Activated CD4-positive, alpha-beta T cell treated with anti-CD3 and anti-CD28 coated beads, Interleukin-2, Interleukin-4, amounts not matched to agents 100 ng/mL and 50 ng/mL, durations not matched to agents 16 hours and 8 hours (primary cell): ENCODE measurements at places on chromosomes 13 and 19.

DNA sequence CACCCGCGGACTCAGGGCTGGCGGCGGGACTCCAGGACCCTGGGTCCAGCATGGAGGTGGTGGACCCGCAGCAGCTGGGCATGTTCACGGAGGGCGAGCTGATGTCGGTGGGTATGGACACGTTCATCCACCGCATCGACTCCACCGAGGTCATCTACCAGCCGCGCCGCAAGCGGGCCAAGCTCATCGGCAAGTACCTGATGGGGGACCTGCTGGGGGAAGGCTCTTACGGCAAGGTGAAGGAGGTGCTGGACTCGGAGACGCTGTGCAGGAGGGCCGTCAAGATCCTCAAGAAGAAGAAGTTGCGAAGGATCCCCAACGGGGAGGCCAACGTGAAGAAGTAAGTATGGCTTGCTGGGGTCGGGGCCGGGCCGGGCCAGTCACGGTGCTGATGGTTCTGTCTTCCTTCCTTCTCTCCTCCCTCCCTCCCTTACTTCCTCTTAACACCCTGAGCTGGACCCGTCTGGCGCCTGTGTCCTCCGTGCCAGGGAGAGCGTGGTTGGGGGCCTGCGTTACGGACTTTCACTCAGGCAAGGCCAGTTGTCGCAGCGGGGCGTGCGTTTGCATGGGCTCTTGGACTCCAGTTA, 1.4 kb downstream of the STK11 start:
- peak; percentile 32 for DNase-seq

GRCh38 chr19:30226464-30227011, 145.6 kb upstream of the ZNF536 start:
- DNase-seq: no peak

DNA sequence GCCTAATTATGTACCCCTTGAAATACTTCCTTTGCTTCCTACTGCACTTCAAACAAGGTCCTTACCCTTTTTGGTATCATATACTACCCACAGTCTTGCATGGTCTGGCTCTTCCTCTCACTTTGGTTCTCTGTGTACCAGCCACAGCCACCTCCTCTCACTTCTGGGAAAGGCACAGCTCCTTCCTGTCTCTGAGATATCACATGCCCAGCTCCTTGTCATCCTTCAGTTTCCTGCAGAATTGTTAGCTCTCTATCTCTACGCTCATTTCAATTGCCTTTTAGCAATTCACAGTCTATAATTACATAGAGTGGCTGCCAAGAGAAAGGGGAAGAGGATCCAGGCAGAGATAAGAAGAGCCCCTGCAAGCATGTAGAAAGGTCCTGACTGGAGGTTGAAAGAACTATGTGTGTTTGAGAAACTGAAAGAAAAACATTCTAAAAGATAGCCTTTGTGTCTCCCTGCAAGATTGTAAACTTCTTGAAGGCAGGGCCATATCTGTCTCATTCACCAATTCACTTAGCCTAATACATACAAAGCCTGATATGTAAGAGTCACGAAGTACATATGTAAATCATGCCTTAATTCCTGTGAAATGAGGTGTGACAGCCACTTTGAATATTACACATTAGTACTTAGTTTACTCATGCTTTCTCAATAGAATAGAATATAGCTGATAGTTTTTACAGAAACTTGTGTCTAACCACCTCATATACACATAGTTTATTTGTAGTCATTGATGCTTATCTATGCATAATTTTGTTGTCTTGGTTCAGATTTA, 933.1 kb downstream of the DIAPH3 start:
- no peak for DNase-seq

GRCh38 chr13:61988810-61989209, 573.2 kb upstream of the PCDH20 start:
- no peak for DNase-seq

GRCh38 chr13:49254007-49254406, 6.3 kb downstream of the CDADC1 start:
- DNase-seq: no peak

DNA sequence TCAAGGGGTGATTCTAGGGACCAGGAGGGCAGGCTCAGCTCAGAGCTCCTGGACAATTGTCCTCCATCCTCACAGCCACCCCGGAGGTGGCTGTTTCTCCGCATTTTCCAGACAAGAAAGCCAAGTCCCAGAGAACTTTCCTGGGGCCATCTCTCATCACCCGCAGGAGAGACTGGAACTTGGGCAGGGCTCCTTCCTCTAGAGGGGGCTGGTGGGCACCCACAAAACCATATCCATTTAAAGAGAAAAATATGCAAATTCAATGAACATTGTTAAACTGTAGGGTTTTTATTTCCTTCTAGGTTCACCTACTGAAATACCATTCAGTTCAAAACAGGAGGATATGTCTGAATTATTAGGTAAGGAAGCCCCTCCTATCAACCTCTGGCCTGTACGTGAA, 16.6 kb downstream of the SPACA7 start:
- no peak for DNase-seq

GRCh38 chr13:41931337-41931736, 29.6 kb downstream of the VWA8 start:
- no peak for DNase-seq

GRCh38 chr19:55901369-55902079, 30.6 kb downstream of the NLRP13 start:
- no peak for DNase-seq

- DNase-seq: no peak
Measured at GRCh38 chr13:45108716-45109101, 11.6 kb upstream of the GTF2F2 start.

DNA sequence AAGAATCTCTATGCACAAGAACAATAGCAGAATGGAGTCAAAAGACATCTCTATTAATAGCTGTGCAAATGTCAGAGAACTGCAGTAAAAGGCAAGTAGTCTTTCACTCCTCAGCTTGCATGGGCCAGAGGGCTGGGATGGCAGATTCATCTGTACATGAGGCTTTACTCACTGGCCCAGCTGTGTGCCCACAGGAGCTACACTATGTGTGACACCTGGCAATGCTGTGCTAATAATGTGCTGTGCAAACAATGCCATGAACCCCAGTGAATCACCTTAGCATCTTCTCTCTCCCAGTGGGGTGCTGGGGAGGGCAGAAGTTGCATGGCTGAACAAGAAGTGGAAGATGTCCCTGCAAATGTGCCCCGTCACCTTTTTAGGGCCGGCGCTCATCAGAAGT, 73.1 kb downstream of the KL start:
- DNase-seq: no peak

DNA sequence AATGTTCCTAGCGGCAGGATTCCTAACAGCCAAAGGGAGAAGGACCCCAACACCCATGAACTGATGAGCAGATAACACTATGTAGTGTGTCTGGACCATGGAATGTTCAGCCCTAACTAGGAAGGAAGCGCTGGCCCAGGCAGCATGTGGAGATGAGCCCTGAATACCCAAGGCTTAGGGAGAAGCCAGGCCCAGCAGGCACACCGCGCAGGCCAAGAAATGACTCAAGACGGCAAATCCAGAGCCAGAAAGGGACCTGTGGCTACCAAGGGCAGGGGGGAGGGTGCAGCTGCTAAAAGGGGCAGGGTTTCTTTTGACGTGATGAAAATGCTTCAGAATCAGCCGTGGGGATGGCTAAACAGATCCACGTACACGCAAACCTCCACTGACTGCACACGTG, 20.7 kb upstream of the TINCR start:
- no peak for DNase-seq

DNA sequence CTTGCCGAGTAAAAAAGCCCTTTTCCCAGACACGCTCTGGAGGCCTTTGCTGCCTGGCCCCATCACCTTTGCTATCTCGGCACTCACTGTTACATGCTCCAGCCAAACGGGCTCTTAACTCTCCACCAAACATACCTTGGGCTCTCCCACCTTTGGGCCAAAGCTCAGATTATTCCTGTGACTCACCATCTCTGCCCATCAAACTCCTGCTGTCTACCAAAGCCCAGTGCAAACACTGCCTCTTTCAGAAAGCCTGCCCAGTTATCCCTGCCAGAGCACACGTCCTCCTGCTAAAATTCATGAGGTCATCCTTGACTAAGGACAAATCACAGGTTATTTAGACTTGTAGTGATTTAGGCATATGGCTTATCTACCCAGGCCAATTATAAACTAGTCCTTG, 48.1 kb upstream of the SERPINE3 start:
- no peak for DNase-seq

- no peak for DNase-seq
Measured at GRCh38 chr13:33466262-33466661, 180.7 kb upstream of the STARD13 start.

- no peak for DNase-seq
Measured at GRCh38 chr19:18863843-18864362, 32.1 kb downstream of the CERS1 start.

- no peak for DNase-seq
Measured at GRCh38 chr19:41570179-41570578, 5.8 kb upstream of the CEACAM21 start.

DNA sequence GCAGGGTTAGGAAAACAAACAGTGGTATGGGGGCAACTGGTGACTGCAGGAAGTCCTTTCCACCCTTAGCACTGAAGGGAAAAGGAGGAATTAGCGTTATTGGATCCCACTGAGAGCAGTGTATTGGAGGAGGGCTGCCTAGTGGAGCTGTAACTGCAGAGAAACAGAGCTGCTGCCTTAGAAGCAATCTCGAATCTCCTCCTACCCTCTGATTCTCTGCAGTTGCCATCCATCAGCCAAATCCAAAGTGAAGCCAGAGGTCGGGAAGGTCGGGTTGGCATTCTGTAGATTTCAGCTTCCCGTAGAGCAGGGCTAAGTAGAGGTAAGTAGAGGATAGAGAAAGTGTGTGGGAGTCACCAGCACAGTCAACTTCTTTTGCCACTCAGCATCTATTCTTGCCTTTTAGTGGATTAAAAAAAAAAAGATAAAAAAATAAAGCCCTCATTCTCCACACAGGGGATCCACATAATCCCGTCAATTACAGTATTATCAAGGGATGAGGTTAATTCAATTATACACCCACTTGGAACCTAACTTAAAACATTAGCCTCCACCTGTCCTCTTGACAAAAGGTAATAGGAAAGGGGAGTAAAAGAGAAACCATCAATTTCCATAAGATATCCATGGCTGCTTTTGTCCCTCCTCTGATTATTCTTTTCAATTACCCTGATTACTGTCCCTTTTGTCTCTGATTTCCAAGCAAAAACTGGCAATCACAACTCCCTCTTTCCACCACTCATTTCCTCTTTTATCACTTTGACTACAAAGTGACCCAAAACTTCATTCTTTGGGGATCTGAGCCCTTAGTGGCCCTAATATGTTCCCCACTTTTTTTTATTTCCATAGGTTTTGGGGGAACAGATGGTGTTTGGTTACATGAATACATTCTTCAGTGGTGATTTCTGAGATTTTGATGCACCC, 234.7 kb downstream of the RBM26 start:
- DNase-seq: no peak

DNA sequence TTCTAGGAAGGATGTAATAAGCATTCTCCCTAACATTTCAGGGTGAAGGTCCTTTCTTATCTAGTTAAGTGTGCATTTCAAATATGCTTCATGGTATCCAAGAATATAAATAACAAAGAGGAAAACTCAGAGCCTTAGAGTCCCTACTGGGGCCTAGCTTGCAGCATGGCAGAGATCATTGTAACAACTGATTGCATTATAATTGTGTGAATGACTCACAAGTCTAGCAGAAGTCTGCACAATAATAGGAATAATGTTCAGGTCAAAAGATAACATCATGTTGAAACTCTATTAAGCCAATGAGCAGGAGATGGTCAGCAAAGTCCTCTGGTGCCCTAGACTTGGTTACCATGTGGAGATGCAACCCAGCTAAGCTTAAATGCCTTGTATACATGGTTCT, 3.4 kb downstream of the POSTN start:
- DNase-seq: no peak

- no peak for DNase-seq
Measured at GRCh38 chr19:7099597-7099921, 30.1 kb downstream of the ZNF557 start.

- no peak for DNase-seq
Measured at GRCh38 chr13:100520936-100521850, 67.4 kb downstream of the GGACT start.

DNA sequence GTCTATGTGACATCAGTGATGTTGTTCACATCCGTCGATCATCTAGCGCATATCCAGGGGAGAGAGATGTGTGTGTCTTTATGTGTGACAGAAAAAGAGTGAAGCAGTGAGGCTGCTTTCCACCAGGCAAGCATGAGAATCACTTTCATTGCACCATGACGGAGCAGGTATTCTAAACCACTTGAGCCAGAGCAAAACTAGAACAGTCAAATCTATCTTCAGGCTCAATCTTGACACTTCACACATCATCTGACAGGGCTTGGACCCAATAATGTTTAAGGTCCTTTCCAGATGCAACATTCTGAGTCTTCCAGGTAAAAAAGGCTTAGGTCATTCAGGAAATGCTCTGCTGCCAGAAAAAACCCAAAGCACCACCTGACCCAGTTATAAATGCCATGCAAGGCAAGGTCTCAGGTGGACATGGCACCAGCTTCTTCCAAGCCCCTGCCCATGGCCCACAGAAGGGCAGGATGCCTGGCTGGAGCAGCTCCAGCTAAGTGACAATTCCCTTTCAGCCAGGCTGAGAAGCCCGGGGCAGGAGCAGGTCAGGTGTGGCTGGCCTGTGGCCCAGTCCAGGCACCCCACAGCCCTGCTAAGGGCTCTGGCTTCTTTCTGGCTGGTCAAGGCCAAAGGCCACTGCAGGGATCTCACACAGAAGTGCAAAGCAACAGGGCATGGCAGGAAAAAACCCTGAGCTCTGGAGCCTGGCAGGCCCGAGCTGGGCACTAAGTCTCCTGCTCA, 5.0 kb downstream of the ELAVL1 start:
- DNase-seq: no peak

DNA sequence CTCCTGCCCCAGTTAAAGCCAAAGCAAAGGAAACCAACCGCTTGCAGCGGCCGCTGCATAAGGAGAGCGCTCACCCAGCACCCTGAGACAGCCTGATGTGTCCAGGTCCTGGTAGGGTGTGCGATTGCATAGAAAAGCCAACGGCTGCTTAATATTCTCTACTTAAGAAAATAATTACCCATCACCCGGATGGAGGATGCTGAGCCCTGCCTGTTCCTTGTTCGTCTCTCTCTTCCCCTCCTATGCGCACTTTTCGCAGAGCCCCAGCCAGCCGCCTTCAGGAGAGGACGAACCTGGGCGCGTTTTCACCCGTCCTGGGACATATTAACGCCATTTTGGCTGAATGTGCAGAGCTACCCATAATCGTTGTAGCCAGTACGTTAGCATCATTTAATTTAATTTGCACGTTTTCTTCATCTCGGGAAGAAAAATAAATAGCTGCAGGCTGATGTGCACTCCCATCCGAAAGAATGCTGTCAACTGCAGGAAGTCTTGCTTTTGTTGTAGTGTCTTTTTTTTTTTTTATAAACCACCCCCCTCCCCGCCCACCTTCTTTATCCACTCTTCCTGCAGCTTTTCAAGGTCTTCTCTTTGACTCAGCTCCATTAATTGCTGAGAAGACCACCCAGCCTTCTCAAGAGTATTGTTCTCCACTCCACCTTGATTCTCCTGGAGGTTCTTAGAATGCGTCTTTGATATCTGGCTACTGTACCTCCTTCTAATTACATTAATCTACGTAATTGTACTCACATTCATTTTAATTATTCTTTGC, 214.5 kb downstream of the TEX29 start:
- no peak for DNase-seq
